ENCODE measurements at places on chromosomes 4 and X.

DNA sequence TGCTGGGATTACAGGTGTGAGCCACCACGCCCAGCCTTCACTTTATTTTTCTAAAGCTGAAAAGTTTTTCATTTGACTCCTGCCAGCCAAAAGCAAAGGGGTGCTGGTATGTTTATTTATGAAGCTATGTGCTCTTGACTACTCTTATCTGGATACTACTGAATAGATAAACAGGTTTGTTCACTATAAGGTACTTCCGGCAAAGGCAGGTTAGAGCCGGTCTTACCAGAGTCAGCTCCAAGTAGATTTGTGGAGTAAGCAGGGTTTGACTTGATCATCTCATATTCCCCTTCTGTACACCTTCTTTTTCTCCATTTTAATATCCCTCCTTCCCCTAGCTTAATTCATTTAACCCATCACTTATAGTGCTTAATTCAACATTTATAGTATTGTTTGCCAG is 175.4 kb upstream of the MBNL3 start:
- DNase-seq, result no peak

- no peak for DNase-seq
Measured at GRCh38 chr4:151646322-151646721, 114.5 kb downstream of the GATB start.

- no peak for DNase-seq
Measured at GRCh38 chrX:51931566-51932150, 38.2 kb downstream of the MAGED1 start.

GRCh38 chr4:6984612-6985425 is 58.4 kb upstream of the TADA2B start:
- DNase-seq, result no peak

GRCh38 chr4:186200516-186200915 is 9.1 kb downstream of the CYP4V2 start:
- no peak for DNase-seq

Measured in naive thymus-derived CD4-positive, alpha-beta T cell (primary cell).